ENCODE measurements at places on chromosomes 7 and 10.

DNA sequence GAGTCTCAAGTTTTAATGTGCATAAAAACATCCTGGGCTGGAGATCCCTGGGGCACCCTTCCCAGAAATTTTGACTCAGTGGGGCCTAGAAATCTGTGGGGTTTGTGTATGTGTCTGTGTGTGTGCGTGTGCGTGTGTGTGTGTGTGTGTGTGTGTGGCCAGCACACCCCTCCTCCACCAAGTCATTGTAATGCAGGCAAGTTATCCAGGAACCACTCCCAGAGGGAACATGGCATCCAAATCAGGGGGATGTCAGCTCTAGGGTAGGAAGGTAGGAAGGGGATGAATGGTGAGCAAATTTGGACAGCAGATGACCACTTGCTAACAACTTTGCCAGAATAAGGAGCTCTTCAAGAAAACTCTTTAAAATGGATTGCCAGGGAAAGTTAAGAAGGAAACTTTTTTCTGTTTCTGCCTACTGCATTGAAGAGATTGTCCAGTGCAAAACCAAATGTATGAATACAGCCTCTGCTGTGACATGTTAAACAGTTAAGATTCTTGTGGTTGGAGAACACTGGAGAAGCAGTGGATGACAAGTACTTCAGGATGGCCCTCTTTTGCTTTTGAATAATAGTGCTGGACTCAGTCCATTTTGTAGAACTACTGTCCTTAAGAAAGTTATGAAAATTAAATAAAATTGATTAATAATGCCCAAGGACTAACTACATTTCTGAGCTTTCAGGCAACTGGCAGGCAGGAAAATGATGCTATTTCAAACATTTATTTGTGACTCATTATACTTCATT, 12.3 kb downstream of the STAMBPL1 start:
- no peak for DNase-seq

GRCh38 chr7:150405584-150406311, 26.6 kb downstream of the ZNF775 start:
- DNase-seq: no peak

GRCh38 chr7:158008267-158008666, 579.4 kb downstream of the PTPRN2 start:
- no peak for DNase-seq

DNA sequence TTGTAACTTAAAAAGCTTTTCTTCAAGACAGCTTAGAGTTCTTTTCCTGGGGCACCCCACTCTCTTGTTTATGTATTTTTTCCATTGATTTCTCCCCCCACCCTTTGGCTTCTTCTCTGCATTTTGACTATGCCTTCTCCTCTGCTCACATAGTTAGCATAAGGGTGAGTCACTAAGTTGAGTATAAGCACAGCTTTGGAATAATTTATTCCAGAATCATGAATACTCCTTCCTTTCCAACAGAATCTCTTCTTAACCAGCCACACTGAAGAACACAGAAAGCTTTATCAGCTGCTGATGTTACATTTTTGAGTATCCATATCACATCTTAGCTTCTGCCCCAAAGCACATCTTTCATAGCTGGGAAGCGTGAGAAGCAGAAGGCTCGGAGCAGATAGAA, 449.5 kb upstream of the MKI67 start:
- no peak for DNase-seq

DNA sequence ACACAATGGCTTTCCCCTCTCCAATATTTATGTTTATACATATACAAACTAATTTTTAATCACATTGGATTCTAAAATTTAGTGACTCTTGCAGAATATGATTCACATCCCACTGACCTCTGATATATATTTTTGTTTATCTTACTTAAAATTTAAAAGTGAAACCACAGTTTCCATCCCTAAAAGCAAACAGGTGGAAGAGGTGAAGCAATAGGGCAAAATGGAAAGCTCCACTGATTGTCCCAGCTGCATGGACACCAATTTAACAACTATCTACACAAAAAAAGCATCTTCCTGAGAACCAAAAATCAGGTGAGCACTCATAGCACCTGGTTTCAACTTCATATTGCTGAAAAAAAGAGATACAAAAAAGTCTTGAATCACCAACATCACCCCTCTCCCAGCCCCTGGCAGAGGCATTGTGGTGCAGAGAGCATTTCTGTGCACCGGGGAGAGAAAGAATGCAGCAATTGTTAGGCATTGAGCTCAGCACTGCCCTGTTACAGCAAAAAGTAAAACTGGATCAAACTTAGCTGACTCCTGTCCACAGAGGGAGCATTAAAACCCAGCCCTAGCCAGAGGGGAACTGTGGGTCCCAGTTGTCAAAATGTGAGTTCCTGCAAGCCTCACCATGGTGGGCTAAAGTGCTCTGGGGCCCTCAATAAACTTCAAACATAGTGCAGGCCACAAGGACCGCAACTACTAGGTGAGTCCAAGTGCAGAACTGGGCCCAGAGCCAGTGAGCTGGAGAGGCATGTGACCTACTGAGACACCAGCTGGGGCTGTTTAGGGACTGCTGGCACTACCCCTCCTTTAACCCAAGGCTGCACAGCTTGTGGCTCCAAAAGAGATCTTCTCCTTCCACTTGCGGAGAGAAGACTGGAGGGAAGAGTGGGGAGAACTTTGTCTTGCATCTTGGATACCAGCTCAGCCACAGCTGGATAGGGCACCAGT, 92.1 kb downstream of the SIRT1 start:
- no peak for DNase-seq

- DNase-seq: no peak
Observed at GRCh38 chr10:11150231-11150731, 132.6 kb downstream of the CELF2 start.

DNA sequence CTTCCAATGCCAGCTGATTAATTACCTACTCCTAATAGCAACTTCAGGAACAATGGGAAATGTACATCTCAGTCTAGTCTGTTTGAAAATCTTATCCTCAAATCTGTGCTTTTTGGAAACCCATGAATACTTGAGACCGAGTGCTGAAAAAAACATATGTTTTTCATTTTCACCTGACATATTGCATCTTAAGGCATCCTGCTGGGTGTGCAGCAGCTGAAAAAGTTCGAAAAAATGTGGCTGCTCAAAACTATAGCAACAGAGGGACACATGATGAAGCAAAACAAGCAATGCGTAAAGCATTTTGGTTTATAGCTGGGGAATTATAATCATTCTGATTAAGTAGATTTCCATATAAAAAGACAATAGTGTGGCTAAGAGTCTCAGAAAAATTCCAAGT, 218.0 kb downstream of the CREB5 start:
- no peak for DNase-seq

- DNase-seq: no peak
Observed at GRCh38 chr10:49577182-49577925, 32.8 kb upstream of the SLC18A3 start.

DNA sequence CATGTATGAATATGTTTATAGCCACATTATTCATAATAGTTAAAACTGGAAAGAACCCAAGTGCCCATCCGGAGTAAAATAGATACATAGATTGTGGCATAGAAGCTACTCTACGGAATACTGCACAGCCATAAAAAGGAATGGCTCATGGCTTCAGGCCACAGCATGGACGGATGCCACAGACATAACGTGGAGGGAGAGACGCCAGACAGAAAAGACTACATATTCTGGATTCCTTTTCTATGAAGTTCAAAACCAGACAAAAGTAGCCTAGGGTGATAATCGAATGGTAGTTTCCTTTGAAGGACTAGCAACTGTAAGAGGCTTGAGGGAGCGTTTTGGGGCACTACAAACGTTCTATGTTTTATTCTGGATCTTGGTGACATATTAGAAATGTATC, 58.9 kb upstream of the FOXI2 start:
- DNase-seq: no peak

DNA sequence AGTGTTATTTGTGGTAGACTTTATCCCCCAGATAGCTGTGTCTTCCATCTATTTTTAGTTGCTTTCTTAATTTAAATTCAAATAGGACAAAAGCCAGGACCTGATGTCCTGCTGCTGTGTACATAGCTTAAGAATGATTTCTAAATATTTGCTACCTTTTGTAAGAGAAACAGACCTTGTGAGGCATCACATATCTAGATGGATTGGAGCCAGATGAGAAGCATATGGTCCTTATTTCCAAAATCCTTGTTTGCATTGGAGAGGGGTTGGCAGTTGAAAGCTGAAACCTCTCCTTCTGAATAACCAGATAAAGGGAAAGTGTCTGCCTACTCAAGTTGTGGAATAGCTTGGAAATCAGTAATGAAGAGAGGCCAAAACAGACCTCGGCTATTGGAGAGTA, 50.7 kb upstream of the AMPH start:
- no peak for DNase-seq

- DNase-seq: peak; percentile 18
Observed at GRCh38 chr7:6106140-6106904, 75.1 kb downstream of the ANKRD61 start.

GRCh38 chr10:78804411-78805032, 264.2 kb upstream of the ZMIZ1 start:
- no peak for DNase-seq

GRCh38 chr7:151381348-151382078, 28.3 kb downstream of the WDR86 start:
- no peak for DNase-seq

Measured in COLO829 (cell line).